ENCODE measurements at places on chromosomes 1 and 21.

GRCh38 chr1:29299446-29299845, 63.1 kb downstream of the PTPRU start:
- DNase-seq, result no peak

DNA sequence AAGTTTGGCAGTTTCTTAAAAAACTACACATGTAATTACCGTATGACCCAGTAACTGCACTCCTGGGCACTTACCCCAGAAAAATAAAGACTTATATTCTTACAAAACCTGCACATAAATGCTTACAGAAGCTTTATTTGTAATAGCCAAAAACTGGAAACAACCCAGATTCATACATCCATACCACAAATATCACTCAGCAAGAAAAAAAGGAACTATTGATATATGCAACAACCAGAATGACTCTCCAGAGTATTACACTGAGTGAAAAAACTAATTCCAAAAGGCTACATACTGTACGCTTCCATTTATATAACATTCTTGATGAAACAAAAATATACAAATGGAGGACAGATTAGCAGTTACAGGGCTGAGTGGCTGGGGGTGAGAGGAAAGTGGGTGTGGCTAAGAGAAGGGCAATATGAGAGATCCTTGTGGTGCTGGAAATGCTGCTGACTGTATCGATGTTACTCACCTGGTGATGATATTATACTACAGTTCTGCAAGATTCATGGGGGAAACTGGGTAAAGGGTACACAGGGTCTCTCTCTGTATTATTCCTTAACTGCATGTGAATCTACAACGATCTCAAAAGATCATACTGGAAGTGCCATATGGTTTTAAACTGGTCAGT, 96.0 kb upstream of the GNG4 start:
- DNase-seq, result no peak

DNA sequence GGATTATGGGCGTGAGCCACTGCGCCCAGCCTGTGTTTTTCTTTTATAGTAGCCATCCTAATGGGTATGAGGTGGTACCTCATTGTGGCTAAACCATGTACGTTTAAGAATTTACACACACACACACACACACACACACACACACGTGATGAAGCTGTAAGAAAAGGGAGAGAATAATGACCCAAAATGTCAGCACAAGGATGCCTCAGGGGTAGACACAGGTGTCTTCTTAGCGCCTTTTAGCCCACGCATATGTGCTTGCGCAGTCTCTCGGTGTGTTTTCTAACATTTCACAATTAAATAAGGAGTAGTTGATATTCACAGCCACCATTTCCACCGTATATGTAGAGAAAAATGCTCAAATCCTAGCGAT, 782 bp upstream of the PFKL start:
- no peak for DNase-seq

- DNase-seq, result no peak
These were observed at the start of gene BACE2 for GRCh38 chr21:41167348-41168342. Gene BACE2, plus strand, starts transcription at chr21:41168160. Its CDS starts 104 bp downstream, at chr21:41168264.

GRCh38 chr1:17118706-17119075, 560 bp downstream of the PADI2 start:
- DNase-seq, result no peak

DNA sequence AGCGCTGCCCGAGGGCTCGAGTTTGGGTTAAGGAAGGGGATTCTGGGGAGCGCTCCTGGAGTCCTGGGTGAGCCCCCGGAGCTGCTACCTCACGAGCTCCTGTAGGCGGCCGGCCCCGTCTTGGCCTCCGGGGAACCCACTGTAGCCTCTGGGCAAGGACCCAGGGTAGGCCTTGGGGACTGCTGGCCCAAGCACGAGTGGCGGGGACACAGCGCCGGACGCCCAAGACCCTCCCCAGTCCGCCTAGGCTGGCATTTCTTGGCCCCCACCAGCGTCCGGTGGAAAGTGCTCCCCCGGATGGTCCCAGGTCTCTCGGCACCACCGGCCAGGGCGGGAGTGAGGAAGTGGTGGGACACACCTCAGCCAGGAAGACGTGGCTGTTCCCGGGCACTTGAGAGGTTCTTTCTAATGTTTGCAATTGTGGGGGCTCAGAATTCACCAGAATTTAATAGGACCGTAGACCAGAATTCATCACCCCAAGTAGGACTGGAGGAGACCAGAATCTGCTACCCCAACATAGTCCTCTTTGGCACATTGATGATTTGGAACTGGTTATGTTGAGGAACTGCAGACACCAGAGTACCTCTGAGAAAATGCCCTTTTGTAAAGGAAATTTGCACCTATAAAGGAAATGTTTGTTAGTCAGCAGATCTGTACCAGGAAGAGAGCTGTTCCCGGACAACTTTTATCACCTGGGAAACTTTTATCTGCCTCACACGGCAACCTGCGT, 622 bp upstream of the TMPRSS2 start:
- no peak for DNase-seq

DNA sequence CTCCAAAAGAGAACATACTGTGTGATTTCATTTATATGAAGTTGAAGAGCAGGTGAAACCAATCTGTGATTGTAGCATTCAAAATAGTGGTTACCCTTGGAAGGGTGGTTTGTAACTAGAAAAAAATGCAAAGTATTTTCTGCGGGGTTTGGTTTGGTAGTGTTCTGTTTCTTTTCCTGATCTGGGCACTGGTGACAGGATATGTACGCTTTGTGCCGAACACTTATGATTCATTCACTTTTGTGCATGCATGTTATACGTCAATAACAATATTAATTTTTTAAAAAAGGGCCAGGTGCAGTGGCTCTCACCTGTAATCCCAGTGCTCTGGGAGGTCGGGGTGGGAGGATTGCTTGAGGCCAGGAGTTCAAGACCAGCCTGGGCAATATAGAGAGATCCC, 63.8 kb downstream of the CD34 start:
- no peak for DNase-seq

DNA sequence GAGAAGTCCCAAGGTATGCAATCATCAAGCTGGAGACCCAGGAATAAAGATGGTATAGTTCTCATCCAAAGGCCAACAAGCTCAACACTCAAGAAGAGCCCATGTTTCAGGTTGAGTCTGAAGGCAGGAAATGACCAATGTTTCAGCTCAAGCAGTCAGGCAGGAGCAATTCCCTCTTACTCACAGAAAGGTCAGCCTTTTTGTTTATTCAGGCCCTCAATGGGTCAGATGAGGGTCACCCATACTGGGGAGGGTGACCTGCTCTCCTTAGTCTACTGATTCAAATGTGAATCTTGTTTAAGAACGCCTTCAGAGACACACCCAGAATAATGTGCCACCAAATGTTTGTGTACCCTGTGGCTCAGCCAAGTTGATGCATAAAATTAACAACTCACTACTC, 262.4 kb downstream of the USP25 start:
- no peak for DNase-seq

DNA sequence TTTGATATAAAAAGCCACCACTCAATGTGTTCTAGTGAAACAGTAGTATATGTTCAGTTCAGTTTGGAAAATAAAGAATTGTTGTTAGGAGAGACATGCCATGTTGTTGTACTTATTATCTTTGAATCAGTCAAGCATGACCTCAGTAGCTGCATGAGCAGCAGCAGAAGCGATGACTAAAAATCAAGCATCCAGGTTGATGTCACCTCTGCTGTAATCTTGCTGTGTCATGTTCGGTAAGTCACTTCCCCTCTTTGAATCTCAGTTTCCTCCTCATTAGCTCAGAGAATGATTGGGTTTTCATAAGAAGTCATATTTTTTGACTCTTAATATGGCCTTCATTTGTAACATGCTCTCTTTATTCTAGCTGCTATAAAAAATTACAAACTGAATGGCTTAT, 428.4 kb upstream of the B3GALT2 start:
- DNase-seq, result no peak

GRCh38 chr1:48817505-48818114, 40.9 kb upstream of the BEND5 start:
- DNase-seq, result no peak

- DNase-seq, result no peak
These were observed 47.9 kb downstream of the SRRM1 start for GRCh38 chr1:24691051-24691450.

DNA sequence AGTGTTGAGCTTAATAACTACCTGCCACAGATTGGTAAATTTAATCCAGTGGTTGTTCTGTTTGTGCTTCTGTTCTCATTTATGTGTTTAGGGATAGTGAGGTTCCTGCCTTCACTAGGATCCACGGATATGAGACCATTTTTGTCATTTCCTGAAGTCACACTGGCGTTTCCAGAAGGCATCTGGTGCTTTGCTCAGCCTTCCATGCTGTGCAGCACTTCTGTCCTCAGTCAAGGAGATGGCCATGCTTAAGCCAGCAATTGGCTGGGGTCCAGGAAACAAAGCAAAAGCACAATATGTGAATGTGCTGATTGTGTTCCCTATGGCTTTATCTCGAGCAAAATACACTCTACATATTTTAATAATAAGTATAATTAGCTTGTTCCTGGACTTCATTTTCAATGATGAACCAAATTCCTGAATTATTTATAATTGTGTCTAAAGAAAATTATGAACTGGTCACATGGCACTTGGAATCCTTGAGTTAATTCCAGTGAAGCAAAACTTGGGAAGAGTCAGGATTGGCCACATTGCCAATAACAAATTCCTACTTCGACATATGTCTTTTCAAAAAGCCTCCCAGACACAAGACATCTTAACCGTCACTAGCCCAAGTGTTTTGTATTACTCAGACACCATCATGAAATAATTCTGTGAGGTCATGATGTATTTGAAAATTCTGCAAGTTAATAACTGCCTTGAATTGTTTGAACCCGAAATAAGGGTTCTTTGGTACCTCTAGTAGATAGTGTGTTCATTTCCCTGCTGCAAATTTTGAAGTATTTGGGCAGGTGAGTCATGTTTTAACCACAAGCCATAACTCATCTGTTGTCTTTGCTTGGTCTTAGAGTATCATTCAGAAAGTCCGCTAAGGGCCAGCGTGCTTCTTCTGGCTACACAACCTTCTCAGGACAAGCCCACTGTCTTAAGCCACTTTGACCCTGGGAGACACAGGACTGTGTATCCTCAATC, 412.4 kb downstream of the DISC1 start:
- DNase-seq, result no peak

DNA sequence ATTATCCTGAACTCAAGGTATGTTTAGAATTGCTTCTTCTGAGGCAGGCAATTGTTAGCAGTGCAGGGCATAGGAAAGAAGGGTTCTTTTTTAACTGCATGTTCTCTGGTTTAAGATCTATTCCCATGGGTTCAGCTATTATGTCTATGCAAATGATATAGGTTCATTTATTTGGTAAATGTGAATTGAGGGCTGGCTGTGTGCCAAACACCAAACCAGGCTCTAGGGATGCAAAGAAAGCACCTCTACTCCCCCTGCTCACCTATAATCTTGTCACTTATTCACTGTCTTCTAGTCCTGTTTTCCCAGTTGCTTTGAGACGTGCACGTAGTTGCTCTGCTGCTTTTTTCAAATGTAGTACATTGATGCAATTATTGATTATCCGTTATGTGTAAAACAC, 691 bp upstream of the KIFAP3 start:
- DNase-seq, result no peak

DNA sequence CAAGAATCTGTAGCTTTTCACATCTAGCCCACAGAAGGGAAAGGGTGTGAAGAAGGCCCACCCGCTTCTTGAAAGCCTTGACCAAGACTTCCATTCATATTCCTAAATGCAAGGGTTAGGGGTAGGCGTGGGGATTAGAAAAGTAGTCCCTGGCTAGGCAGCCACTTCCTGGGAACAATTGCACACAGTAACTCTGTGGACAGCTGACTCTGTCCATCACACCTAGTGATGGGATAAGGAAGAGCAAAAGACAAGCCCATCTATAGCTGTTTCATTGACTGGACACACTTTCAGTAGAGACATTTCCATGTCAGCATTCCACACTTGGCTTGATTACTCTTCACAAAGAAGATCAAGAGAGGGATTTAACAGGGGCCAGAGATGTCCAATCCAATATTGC, 294.2 kb downstream of the PBX1 start:
- DNase-seq, result no peak

DNA sequence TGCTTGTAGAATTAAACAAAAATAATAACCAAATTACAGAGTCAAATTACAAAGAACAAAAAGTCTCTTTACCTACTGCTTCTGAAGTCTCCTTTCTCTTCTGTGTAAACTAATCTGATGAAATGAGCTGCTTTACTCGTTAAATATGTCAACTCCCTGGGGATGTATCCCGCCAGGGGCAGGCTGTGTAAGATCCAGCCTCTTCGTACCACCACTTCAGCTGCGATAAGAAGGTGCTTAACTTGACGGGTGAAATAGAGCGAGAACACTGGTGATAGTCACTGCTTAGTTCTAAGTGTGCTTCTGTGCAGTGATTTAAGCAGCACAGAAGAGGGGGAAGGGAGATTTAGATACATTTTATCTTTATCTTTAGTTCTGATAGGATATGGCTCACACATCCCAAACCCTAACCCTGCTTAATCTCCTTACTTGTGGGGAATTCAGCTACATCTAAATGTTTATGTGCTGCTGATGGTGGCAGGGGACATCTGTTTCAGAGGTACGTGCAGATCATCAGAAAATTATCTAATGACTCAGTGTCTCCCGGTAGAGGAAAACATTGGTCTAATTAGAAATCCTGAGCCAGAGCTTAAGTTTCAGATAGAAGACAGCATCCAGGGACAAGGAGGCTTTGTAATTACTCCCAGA, 46.0 kb downstream of the RHOU start:
- no peak for DNase-seq

- DNase-seq, result no peak
These were observed 143.7 kb downstream of the DNM3 start for GRCh38 chr1:171984850-171985485.

- no peak for DNase-seq
These were observed 273.9 kb upstream of the FMN2 start for GRCh38 chr1:239817801-239818200.
